Fibroblast of skin of scalp (primary cell): ENCODE measurements at places on chromosomes 13 and 19.

DNA sequence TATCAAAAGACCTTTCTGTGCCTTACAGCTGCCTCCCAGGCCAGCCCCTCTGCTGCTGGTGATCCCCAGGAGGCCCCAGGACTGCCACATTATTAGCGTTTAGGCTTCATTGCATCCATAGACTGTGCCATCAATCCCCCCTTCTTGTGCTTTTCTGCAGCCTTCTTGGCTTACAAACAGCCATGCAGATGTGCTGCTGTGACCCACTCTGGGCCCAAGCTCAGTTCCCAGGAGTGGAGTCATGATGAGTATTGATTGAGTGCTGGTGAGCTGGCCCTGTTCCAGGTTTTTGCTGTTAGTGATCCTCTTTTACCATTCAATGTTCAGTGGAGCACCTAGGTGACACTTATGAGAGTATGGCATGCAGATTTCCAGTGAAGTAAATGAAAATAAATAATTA lies 59.9 kb upstream of the SLAIN1 start:
- DNase-seq: no peak

DNA sequence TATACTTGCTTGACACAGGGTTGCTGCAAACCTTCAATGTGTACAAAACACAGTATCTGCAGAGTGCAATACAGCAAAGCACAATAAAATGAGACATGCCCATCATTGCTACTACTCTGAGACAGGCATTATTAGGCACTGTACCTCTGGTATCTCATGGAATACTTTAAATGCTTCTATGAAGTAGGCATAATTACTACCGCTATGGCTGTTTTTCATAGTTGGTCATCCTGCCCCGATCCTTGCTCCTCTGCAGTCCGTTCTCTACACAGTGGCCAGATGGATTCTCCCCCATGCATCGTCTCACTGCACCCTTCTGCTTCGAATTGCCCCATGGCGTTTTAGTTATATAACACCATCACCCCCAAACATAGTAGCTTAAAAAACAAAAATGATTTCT lies 83.0 kb upstream of the UBL3 start:
- DNase-seq: no peak

GRCh38 chr19:16456652-16457194 lies 15.0 kb downstream of the EPS15L1 start:
- DNase-seq: no peak

DNA sequence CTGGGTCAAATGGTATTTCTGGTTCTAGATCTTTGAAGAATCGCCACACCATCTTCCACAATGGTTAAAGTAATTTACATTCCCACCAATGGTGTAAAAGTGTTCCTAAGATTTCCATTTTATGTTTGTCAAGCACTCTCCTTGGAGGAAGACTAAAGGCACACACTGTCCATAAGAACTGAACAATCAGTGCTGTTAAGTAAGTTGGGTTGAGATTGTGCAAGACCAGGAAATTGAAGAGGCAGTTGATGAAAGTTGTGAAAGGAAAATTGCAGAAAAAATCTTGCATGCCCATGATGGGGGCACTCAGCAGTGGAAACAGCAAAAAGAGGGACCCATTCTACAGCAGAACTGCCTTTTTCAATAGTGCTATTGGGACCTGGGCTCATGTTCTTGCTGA lies 323.6 kb downstream of the DLEU7 start:
- no peak for DNase-seq

DNA sequence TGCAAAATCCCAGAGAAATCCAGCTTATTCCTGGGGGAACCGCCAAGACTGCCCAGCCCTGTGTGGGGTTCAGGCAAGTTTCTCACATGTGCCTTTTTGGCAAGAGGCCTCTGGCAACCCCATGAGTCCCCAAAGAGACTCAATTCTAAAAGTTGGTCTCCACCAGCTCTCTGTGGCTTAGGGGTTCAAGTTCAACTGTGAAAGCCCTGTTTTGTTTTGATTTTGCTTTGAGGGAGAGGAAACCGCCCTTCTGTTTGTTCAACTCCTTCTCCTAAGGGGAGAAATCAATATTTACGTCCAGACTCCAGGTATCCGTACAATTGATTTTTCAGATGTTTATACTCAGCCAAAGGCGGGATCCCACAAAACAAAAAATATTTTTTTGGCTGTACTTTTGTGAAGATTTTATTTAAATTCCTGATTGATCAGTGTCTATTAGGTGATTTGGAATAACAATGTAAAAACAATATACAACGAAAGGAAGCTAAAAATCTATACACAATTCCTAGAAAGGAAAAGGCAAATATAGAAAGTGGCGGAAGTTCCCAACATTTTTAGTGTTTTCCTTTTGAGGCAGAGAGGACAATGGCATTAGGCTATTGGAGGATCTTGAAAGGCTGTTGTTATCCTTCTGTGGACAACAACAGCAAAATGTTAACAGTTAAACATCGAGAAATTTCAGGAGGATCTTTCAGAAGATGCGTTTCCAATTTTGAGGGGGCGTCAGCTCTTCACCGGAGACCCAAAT lies 583 bp upstream of the LDLR start:
- DNase-seq: peak; percentile 9

DNA sequence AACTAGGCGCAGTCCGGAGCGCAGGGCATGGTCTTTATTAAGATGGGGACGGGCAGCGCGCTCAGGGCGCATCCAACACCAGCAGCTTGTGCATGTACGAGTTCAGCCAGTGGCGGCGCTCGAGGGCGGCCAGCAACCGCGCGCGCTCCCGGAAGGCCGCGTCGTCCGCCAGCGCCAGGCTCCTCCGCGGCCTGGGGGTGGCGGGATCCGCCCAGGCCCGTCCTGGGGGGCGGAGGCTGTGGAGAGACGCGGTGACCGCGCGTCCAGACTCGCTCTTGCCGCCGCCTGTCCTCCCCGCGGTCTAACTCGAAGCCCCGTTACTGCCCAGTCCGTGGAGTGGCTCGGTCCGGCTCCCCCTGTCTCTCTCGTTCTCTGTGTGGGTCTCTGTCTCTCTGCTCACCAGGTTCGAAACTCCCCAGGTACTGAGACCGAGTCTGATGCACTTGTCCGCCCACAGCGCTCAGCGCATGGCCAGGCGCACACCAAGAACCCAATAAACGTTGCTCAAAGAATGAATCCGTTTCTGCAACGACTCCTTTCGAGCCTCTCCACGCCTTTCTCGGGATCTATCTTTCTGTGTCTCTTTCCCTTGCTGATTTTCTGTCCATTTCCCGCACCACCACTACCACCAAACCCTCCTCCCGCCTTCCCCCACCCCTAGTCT lies 702 bp downstream of the PTH2 start:
- DNase-seq: peak; percentile 35

DNA sequence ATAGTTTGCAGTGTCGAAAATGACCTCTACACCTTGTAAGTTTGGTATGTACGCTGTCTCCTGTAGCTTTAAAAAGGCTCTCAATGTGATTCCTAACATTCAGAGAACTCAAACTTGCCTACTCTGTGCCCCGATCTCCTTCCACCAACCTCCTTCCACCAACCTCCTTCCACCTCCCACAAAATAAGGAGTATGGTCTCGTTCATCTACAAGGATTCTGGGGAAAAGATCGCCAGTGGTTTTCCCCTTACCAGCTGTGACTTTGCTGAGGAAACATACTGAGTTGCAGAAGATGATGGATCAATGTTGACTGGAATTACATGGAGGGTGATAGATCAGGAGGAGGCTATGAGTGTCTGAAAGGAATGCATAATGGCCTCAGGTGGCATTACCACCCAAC lies 16.0 kb downstream of the MYO16 start:
- no peak for DNase-seq
